ENCODE measurements at places on chromosomes 2 and 18. TPM values are rescaled to one million over a fixed set of nuclear protein-coding genes. Genes with fewer than 3 reads are reported as not detected.

DNA sequence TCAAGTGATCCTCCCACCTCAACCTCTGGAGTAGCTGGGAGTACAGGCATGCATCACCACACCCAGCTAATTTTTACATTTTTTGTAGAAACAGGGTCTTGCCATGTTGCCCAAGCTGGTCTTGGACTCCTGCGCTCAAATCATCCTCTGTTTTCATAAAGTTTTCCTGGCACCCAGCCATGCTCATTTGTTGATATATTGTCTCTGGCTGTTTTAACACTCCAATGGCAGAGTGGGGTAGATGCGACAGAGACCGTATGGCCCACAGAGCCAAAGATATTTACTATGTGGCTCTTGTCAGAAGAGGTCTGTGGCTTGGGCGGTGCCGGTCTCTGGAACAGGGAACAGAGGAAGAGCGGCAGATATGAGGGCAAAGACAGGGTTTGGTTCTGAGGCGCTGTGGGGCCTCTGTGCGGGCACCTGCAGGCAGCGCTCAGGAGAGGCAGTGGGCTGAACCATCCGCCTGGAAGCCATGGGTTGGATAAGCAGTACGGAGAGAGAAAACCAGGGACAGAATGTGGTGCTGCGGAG, 50.2 kb downstream of the CENPO start:
- DNase-seq = no peak

- no peak for DNase-seq
These were observed 161.2 kb downstream of the GLI2 start for GRCh38 chr2:120896901-120897300.

DNA sequence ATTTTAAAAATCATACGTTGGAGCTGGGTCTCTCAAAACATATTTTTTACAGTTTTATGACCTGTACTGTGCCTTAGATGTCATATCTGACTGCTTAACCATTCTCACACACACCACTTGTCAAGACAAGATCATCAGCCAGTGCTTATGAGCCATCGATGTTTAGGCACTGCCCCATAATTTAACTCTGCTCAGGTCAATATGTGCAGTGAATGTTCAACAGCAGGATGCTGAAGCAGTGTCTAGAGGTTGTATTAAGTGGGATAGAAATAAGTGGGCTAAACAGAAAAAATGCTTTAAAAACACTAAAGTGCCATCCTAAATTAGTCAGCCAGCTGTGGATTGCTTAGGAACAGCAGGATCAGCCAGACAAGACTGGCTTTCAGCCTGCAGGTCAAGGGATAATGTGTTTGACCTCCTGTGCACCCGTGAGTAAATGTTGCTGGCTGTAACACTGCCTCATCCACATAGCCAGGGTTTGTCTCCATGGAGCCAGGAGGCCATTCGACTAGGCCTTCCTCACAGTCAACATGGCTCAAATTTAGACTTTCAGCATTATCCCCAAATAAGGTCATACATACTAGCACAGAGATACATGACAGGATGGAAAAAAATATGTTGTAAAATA, 139.0 kb upstream of the NXPH2 start:
- DNase-seq = no peak

Gene MYO7B
- total RNA-seq = not detected

DNA sequence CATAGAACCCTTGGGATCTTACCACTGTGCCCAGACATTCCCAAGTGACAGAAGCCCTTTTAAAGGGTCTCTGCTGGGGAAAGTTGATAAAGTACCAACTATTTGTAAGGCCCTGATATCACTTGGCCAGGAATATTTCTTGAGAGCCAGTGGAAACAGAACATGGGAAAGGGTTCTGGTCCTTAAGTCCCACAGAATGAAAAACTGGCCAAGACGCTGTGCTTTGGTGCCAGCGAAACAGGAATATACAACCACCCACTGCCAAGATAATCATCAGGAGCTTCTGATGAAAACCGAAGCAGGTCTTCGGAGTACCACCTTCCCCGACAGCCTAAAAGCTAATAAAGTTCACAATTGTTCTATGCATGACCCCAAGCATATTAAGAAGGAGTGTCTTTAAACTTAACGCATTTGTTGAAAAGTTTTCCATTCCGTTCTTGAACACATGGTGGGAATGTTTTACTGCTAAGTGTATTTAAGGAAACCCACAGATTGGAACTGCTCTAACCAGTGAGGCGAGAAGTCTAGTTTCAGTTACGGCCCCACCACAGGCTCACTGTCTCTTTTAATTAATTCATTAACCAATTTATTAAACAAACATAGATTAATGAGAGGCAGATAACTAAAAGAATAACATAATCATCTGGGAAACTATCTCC, 152.6 kb downstream of the ANKRD44 start:
- DNase-seq = no peak

All from endothelial cell of umbilical vein (primary cell).